ENCODE measurements at places on chromosomes 1 and 21.

DNA sequence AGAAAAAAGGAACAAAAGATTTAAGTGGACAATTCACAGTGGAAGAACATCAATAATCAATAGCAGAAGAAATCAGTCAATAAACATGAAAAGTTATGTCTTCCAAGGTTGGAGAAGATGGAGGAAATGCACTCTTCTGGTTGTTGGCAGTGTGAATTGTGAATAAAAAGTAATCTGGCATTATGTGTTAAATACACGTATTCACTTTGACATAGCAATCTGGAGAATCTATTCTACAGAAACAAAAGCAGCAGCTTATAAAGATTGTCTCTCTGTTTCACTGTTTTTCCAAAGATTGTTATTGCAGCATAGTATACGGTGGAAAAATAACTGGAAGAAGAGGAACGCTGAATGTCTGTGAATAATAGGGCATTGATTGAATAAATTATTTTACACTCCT lies 169.4 kb downstream of the NEK7 start:
- DNase-seq: no peak

GRCh38 chr1:36342426-36343185 lies 19.2 kb upstream of the EVA1B start:
- DNase-seq: peak; percentile 61

DNA sequence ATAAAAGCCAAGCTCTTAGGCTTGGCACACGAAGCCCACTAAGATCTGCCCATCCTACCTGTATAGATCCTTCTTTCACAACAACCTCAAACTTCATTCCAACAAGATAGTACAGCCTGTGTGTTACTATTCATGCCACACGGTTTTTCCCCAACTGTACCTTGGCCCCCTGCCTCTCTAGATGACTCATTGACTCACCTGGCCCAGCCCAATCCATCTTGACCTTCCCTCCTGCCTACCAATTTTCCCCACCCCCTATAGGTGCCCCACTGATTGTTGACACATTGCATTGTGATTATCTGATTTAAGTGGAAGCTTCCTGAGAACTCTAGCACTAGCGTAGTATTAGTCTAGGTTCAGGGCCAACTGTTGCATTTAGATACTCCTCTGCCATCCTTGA lies 2.0 kb upstream of the CD101 start:
- DNase-seq: no peak

- DNase-seq: no peak
These were observed 706.7 kb upstream of the ADAMTS5 start for GRCh38 chr21:27673581-27673980.

DNA sequence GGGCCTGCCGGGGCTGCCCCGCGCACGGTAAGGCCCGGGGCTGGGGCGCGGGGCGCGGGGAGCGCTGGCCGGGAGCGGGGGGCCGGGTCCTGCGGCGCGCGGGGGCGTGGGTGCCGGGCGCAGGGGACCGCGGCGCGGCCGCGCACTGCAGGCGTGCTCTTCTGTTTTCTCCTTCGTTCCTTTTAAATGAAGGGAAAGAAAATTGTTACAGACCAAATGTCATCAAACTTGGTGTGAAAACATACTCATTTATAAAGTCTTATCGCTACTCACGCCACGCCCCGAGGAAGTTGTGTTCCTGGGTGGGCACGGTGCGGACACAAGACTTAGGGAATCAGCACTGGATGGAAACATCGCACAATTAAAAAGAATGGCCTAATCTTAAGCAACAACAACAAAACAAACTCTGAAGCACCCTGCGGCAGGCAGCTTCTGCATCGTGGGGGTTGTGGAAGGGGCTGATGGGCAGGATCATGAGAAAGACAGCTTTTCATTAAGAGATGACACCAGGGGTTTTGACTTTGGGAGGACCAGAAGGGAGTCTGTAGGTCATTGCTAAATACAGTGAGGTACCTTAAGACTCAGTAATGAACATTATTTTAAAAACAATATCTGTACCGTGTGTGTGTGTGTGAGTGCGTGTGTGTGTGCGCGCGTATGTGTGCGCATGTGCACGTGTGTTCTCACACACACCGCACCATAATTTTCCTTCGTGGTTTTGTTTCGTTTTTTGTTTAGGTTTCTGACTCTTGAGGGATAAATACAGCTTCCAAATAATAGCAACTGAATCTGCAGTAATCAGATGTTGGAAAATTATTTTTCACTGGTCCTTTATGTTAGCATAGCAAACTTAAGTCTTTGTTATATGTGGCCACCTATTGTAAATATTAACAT lies 548 bp downstream of the B3GALT5 start:
- DNase-seq: no peak

DNA sequence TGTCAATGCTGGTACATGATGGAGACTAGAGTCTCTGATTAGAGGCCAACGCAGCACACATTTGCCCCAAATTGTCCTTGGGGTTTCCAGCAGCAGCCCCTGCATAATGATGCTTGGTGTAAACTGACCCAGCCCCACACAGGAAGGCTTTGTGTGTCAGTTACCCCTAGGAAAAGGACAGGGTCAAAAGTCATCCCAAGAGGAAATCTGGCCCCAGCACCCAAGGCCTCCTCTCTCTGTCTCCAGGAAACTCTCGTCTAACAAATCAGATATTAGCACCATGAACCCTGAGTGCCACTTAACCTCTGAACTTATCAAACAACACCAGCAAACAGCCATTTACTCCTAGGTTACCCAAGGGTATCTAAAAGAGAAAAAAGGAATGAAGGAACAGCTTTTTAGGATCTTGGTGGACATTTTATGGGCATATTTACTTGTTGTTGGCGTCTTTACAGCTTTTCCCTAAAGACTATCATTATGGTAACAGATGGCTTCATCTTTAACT lies 84.5 kb downstream of the PSMG1 start:
- DNase-seq: no peak

Measured in activated CD4-positive, alpha-beta T cell treated with anti-CD3 and anti-CD28 coated beads for 4 hours (primary cell).